GM12865 (cell line): ENCODE measurements at places on chromosomes 3 and 15.

- DNase-seq: no peak
These were observed 80.1 kb downstream of the DNAH12 start for GRCh38 chr3:57464011-57464410.

DNA sequence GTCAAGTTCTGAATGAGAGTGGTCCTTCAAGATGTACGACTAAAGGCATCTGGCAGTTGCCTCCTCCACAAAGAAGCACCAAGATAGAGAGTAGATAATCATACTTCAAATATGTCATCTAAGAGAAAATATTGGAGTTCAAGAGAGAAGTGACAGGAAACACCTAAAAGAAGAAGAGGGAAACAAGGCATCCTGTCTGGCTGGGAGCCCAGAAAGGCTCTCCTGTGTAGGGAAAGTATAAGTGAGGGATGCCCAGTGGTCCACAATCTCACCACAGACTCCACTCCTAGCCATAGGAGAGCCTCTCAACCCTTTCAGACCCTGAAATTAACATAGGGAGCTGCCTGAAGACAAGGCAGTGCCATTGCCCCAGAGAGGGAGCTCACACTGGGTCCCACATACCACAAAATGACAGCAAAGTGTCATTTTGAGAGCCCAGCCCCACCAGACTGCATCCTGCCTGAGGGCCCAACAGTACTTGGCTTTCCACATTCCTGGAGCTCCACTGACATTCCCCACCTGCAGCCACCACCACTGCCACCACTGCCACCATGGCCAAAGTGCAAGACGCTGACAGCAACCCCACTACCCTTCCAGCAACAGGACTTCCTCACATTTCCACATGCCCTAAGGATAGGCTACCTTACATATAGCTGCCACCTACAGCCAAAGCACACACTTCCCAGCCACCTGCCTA, 210.6 kb downstream of the ATP8B4 start:
- no peak for DNase-seq

DNA sequence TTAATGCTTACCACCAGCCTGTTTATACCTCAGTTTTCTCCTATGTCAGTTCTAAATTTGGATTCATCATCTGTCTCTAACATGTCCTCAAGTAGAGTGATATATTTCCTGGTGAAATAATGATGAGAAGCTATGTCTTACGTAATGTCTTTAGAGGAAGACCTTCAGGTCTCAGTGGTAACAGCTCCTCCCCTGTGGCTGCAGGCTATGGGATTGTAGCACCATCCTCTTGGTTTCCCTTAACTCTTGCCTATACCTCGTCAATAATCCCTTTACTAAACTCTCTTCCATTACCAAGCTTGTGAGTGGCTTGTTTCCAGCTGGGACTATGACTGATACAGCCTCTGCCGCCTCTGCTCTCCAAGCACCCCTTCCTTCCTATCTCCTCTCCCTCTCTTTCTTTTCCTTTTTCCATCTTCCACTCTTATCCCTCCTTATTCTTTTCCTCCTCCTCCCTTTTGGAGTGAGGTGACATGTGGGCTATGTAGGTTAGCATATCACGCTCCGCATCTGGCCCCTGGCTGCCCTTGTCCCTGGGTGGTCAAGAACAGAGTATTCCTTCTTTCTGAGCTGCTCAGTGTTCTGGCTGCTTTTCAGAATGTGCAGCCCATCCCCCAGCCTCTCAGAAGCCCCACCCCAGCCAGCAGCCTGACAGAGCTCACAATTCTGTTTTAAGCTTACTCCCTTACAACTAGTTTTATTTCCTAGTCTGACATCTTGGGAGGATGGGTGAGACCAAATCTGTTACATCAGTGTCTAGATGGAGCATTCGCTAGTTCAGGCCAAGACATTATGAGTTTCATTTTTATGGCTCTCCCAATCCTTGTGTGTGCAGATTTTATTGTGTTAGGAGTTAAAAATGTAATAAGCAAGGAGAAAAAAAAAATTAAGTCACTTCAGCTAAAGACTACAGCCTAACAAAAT, 75.0 kb upstream of the RNU6-1 start:
- DNase-seq: no peak

GRCh38 chr3:133296981-133297380, 102.9 kb upstream of the BFSP2 start:
- no peak for DNase-seq
